ENCODE measurements at places on chromosomes 2 and 18.
A peak's percentile ranks its signal among the peaks of the same experiment; 100 is the strongest.

GRCh38 chr2:230305416-230306275 lies 21.3 kb upstream of the SP140L start:
- DNase-seq = no peak

- no peak for DNase-seq
Observed at GRCh38 chr2:168816369-168816768, 13.9 kb downstream of the NOSTRIN start.

DNA sequence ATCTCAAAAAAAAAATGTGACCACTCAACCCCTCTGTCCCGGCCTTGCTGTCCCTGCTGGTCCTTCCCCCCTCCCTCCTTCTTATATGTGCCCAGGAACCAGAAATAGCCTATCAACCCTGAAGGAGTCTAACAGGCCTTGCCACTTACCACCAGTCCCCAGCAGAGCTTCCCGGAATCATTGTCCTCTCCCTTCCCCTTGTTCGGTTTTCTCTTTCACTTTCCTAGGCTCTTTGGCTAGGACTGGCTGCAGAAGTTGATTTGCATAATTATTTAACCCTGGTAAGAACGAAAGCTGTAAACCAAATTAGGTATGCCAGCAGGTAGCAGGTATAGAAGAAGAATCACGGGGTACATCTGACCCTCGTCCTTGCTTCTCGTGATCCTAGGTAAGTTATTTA lies 72.6 kb upstream of the ZNF532 start:
- DNase-seq = no peak

GRCh38 chr2:182807319-182807718 lies 59.1 kb downstream of the FRZB start:
- DNase-seq = no peak

DNA sequence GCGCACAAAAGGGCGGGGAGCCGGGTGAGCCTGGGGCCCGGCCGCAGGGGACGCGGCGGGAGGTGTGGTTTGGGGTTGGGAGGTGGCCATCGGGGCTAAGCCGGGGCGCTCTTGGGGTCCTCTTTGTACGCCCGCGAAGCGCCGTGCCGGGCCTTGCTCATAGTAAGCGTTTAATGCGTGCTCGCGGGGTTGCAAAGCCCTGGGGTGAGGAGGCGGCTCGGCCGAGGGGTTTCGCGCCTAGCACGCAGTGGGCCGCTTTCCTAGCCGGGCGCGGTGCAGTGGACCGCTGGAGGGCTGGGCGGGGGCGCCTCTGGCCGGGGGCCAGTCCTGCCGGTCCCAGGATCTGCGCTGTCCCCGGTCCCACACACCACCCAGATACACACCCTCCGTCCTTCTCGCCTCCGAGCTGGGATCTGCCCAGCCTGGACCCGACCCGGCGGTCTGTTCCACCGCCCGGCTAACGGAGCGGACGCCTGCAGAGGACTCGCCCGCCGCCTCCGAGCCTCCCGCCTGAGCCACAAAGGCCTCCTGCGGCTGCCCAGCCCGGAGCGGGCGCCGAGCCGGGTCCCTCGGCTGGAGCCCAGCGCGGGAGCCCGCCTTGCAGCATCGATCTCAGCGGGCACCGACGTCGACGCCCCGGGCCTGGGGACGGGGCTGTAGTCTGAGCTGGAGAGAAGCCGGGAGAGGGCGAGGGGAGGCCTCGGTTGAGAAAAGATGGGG lies 564 bp downstream of the DPYSL5 start:
- DNase-seq = no peak

- no peak for DNase-seq
Observed at GRCh38 chr2:44290261-44290660, 15.0 kb downstream of the SLC3A1 start.

DNA sequence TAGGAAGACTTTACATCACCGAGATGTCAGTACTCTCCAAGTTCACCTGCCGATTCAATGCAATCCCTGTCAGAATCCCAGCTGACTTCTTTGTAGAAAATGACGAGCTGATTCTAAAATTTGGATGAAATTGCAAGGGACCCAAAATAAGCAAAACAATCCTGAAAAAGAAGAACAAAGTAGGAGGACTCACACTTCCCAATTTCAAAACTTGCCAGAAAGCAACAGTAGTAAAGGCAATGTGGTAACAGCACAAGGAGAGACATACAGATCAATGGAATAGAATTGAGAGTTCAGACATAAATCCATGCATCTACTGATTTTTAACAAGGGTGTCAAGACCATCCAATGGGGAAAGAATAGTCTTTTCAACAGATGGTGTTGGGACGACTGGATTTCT lies 52.2 kb downstream of the SMAD7 start:
- no peak for DNase-seq

GRCh38 chr2:150480971-150481830 lies 6.3 kb downstream of the RND3 start:
- no peak for DNase-seq

GRCh38 chr2:23594460-23594825 lies 209.5 kb downstream of the KLHL29 start:
- no peak for DNase-seq

DNA sequence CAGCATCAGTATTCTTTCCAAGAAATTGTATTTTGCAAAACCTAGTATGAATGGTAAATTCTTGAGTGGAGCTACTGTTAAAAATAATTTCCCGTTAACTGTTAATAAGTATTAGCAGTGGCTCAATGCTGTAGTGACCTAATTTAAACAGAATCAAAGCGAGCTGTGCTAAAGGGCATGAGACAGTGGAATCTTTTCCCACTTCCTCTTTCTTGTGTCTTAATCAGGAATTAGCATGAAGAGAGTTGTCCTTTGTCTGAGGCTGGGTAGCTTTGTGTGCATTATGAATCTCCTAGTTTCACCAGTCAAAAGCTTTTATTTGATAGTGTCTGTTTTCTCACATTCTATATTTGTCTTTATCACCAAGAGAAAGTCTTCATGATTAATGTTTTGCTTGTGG lies 298.8 kb upstream of the GCFC2 start:
- DNase-seq = no peak

DNA sequence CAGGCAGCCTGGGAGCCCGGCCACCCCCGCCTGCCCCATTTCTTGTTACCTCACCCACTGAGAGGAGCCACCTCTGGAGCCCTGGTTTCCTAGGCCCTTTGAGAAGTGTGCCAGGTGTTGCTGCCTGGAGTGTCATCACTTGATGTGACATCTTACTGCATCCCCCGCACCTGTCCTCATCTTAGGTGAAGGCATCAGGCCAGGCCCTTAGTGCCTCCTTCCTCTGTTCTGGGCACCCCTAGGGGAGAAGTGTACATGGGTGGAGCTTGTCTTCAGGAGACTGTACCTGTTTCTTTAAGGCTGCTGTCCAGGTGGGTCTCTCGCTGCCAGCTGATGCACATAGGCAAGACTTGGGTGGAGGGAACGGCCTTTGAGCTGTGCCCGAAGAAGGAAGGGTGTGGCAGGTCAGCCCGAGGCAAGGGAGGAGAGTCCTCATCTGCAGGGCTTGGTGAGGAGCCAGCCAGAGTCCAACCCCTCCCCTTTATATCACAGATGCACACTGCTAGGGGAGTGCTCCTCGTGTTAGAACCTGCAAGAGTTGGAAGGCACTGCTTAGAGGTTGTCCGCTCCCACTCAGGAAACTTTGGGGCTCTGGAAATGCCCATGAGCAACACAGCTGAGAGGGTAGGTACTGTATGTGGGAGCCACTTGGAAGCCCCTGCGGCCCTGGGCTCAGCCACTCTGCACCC lies 45.9 kb downstream of the NCK2 start:
- peak; percentile 7 for DNase-seq

GRCh38 chr2:47628904-47629303 lies 154.0 kb upstream of the MSH6 start:
- DNase-seq = no peak

All from NCI-H446 treated with DMSO at 0.1 percent for 48 hours (cell line).